ENCODE measurements at places on chromosomes 6 and 20. TPM values are rescaled to one million over a fixed set of nuclear protein-coding genes. Genes with fewer than 3 reads are reported as not detected.

DNA sequence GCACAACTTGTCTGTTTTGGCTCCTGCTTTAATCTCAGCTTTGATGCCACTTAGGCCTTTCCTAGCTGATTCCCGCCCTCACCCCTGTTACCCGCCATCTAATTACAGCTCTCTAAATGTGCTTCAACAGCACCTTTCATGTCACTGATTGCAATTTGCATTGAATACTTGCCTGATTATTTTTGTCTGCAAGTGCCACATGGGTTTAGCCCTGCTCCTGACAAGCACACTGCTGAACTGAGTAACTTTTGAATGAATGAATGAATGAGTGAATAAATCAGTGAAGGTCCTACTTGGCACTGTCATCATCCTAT, 591 bp upstream of the DCBLD1 start:
- H3K27me3 ChIP-seq: no peaks in the 10 kb centered on the region
- H3K27ac ChIP-seq: peak overlapping the region; percentile 87
- H3K4me1 ChIP-seq: no peaks in the 10 kb centered on the region
- no peaks in the 10 kb centered on the region for H3K36me3 ChIP-seq
- peak overlapping the region; percentile 79 for H3K4me3 ChIP-seq

GRCh38 chr6:25670208-25670607, 18.2 kb downstream of the SCGN start:
- no peak overlapping the region for H3K27ac ChIP-seq
- no peaks in the 10 kb centered on the region for H3K4me1 ChIP-seq
- H3K36me3 ChIP-seq: no peaks in the 10 kb centered on the region
- H3K27me3 ChIP-seq: no peaks in the 10 kb centered on the region
- H3K4me3 ChIP-seq: no peak overlapping the region

DNA sequence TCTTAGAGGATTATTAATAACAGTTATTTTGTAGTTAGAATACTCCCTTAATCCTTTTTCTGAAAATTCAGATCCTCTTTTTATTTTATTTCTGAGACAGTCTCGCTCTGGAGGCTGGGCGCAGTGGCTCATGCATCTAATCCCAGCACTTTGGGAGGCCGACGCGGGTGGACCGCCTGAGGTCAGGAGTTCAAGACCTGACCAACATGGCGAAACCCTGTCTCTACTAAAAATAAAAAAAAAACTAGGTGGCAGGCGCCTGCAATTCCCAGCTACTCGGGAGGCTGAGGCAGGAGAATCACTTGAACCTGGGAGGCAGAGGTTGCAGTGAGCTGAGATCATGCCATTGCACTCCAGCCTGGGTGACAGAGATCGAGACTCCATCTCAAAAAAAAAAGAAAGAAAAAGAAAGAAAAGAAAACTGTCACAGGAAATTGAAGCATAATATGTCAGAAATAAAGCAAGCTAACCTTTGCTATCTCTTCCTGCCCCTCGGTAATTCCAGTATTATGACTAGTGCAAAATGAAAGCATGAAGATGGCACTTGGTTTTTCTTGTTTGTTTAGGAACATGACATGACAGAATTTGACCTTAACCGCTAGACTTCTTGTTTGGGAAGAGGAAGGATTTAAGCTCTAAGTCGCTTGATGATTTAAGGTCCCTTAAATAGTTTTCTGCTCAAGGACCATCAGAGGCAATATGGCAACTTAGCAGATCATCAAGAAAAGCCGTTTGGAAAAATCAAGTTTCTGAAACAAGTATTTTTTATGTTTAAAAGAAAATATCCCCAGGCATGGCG, 1.8 kb upstream of the RBM39 start:
- H3K36me3 ChIP-seq: peaks cover 20% of the 10 kb centered on the region
- no peaks in the 10 kb centered on the region for H3K27me3 ChIP-seq
- H3K4me3 ChIP-seq: no peak overlapping the region
- no peak for DNase-seq
- peak overlapping the region; percentile 94 for H3K27ac ChIP-seq

- H3K36me3 ChIP-seq: no peaks in the 10 kb centered on the region
- H3K4me1 ChIP-seq: no peaks in the 10 kb centered on the region
- no peak for DNase-seq
- H3K27me3 ChIP-seq: no peaks in the 10 kb centered on the region
- no peak overlapping the region for H3K27ac ChIP-seq
Measured at GRCh38 chr20:6916938-6917337, 149.5 kb downstream of the BMP2 start.

- DNase-seq: no peak
- no peaks in the 10 kb centered on the region for H3K4me1 ChIP-seq
- H3K4me3 ChIP-seq: no peak overlapping the region
- peaks cover 5% of the 10 kb centered on the region for H3K27me3 ChIP-seq
Measured at GRCh38 chr20:37567671-37568588, 40.3 kb upstream of the BLCAP start.

DNA sequence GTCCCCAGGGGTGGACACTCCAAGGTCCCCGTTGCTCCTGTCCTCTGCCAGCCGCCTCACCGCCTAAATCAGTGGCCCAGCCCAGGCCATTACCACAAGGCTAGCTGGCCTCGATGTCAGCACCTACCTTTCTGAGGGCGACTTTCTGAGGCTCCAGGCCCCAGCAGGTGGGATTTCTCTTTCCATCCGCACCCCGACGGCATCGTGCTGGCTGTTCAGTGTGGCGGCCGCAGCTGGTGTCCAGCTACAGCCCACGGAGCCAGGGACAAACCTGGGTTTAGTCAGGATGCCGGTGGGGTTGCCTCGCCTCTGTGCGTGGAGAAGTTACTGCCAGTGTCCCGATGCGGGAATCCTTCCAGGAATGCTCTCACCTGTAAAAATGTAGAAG, 60.8 kb downstream of the ERMARD start:
- no peak overlapping the region for H3K27ac ChIP-seq
- H3K4me3 ChIP-seq: no peak overlapping the region
- no peak for DNase-seq

DNA sequence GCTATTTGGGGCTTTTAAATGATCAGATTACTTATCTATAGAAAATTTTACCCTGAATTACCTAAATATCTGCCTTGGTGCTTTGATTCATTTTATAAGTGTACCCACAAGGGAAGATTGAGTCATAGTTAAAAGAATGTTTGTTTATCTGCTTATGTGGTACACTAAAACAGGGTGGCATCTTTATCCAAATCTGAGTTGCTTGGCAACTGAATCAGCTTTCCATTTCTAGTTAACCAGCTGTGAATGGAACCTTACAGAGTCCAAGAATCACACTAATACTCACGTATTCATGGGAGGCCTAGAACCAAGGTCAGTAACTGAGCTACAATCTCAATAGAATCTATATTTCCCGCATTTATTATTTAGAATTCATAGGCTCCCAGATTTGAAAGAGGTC, 44.0 kb upstream of the CAP2 start:
- H3K27ac ChIP-seq: no peak overlapping the region
- no peak overlapping the region for H3K4me3 ChIP-seq
- DNase-seq: no peak
- H3K4me1 ChIP-seq: no peaks in the 10 kb centered on the region

DNA sequence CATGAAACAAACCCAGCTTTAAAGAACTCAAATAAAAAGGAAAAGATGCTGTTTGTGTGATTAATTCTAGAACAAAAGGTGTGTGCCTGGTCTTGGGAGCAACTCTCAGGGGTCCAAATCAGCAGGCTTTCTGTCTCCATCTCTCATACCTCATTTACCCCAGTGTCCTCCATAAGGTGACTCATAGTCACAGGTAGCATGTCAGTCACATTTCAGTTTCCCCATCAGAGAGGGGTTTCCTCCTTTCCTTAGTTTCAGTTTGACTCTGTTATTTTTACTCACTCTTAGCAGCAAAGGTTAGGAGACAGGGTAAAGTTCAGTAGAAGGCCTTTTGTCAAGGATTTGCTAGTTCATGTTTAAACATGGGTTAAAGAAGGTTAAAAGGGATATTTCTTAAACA, 46.2 kb downstream of the OGFRL1 start:
- H3K27ac ChIP-seq: no peak overlapping the region
- H3K4me3 ChIP-seq: no peak overlapping the region
- no peak for DNase-seq

DNA sequence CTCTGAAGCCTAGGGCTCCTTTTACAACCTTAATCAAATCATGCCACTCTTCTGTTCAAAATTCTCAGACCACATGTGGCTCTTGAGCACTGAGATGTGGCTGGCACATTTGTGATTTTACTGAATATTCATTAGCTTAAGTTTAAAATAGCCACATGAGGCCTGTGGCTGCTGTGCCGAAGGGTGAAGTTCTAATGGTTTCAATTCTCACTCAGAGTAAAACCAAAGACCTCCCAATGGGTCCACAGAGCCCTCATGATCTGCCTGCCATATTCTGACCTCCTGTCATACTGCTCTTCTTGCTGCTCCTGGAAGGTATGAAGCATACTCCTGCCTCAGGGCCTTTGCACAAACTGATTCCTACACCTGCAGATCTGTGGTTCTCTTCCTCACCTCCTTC, 7.8 kb upstream of the CST3 start:
- no peaks in the 10 kb centered on the region for H3K27me3 ChIP-seq
- no peak overlapping the region for H3K27ac ChIP-seq
- no peaks in the 10 kb centered on the region for H3K36me3 ChIP-seq
- DNase-seq: no peak
- no peak overlapping the region for H3K4me3 ChIP-seq

DNA sequence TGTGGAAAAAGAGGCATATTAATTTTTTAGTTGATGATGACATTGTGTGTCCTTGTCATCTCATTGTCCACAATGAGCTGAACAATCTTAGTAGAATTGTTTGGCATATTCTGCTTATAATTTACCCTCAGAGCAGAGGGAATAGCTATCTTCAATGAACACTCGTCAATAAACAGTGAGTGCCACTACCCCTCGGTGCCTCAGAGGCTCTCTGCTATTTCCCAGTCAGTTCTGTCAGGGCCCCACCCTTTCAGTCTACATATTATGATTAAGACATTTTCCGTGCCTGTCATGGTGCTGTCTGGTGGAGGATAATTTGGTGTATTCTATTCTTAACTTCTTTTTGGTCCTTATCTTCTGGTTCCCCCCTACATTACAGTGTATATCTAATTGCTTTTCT, 31.2 kb downstream of the NUS1 start:
- no peak for DNase-seq
- H3K4me3 ChIP-seq: no peak overlapping the region
- no peaks in the 10 kb centered on the region for H3K4me1 ChIP-seq
- H3K36me3 ChIP-seq: peaks cover 54% of the 10 kb centered on the region

DNA sequence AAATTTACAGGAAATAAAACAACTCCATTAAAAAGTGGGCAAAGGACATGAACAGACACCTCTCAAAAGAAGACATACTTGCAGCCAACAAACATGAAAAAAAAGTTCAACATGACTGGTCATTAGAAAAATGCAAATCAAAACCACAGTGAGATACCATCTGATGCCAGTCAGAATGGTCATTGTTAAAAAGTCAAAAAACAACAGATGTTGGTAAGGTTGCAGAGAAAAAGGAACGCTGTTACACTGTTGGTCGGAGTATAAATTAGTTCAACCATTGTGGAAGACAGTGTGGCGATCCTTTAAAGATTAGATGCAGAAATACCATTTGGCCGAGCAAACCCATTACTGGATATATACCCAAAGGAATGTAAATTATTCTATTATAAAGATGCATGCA, 858.0 kb upstream of the FLRT3 start:
- H3K27ac ChIP-seq: no peak overlapping the region
- DNase-seq: no peak
- no peaks in the 10 kb centered on the region for H3K27me3 ChIP-seq
- no peaks in the 10 kb centered on the region for H3K4me1 ChIP-seq

DNA sequence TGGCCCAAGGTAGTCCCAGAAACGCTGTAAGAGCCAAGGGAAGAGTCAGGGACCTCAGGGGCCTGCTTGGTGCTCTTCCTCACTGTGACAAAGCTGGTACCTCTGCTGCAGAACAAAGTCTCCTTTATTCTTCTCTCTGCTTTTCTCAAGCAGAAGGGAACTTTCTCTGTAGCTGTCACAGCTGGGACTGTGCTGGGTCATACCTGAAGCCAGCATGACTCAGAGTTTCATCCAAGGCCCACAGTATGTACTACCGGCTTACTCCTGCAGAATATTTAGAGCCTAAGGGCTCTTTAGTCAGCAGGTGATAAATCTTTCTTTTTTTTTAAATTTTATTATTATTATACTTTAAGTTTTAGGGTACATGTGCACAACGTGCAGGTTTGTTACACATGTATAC, 183.2 kb downstream of the TINAG start:
- no peak overlapping the region for H3K4me3 ChIP-seq
- H3K4me1 ChIP-seq: no peaks in the 10 kb centered on the region
- no peaks in the 10 kb centered on the region for H3K36me3 ChIP-seq
- no peaks in the 10 kb centered on the region for H3K27me3 ChIP-seq

DNA sequence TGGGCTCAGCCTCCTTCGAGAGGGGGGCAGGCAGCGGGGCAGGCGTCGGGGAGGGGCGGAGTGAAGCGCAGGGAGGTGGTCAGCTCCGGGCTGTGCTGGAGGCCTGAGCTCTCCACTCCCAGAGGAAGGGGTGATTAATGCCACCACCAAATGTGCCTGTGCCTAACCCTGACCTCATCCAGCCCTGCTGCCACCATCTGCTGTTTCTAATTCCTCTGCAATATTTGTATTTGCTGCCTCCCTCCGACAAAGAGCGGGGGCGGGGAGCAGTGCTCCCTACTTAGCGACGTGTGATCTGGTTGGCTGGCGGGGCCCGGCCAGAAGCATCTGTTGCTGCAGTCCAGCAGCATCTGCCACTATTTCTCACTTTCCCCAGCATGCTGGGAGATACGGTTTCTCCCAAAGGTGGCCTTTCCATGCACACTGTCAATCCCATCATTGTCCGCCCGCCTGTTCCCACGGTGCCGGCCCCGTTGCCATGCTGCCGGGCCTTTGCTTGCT, 47.0 kb downstream of the DLL1 start:
- no peaks in the 10 kb centered on the region for H3K36me3 ChIP-seq
- H3K27me3 ChIP-seq: no peaks in the 10 kb centered on the region
- no peak overlapping the region for H3K27ac ChIP-seq
- no peak for DNase-seq
- peaks cover 6% of the 10 kb centered on the region for H3K4me1 ChIP-seq

GRCh38 chr20:19867940-19868371, 109.9 kb downstream of the RIN2 start:
- peak; percentile 41 for DNase-seq
- no peaks in the 10 kb centered on the region for H3K36me3 ChIP-seq
- no peaks in the 10 kb centered on the region for H3K27me3 ChIP-seq
- no peak overlapping the region for H3K4me3 ChIP-seq
- H3K27ac ChIP-seq: no peak overlapping the region
- H3K4me1 ChIP-seq: no peaks in the 10 kb centered on the region

- H3K27ac ChIP-seq: peak overlapping the region; percentile 15
- H3K4me1 ChIP-seq: no peaks in the 10 kb centered on the region
- no peaks in the 10 kb centered on the region for H3K27me3 ChIP-seq
- peaks cover 6% of the 10 kb centered on the region for H3K36me3 ChIP-seq
- DNase-seq: no peak
Measured at GRCh38 chr20:34621383-34622367, 55.2 kb downstream of the PIGU start.

- H3K27me3 ChIP-seq: no peaks in the 10 kb centered on the region
- H3K4me1 ChIP-seq: peaks cover 48% of the 10 kb centered on the region
- peak; percentile 96 for DNase-seq
- H3K36me3 ChIP-seq: peaks cover 17% of the 10 kb centered on the region
Measured at GRCh38 chr6:143510991-143511891, at the start of gene FUCA2. FUCA2 (minus strand) TSS chr6:143511720; CDS start chr6:143511634, 86 bp downstream.

DZANK1 gene
- total RNA-seq: 1.1 TPM

GPR6 gene
- total RNA-seq: not detected

TUBB gene
- total RNA-seq: 266 TPM

CEP85L gene
- 5.1 TPM for total RNA-seq

ACSS1 gene
- total RNA-seq: 81.4 TPM

SSTR4 gene
- total RNA-seq: not detected

SOX12 gene
- total RNA-seq: 10.5 TPM

All from heart left ventricle (tissue), 16 donors.